ENCODE measurements at places on chromosomes 2 and 18.

DNA sequence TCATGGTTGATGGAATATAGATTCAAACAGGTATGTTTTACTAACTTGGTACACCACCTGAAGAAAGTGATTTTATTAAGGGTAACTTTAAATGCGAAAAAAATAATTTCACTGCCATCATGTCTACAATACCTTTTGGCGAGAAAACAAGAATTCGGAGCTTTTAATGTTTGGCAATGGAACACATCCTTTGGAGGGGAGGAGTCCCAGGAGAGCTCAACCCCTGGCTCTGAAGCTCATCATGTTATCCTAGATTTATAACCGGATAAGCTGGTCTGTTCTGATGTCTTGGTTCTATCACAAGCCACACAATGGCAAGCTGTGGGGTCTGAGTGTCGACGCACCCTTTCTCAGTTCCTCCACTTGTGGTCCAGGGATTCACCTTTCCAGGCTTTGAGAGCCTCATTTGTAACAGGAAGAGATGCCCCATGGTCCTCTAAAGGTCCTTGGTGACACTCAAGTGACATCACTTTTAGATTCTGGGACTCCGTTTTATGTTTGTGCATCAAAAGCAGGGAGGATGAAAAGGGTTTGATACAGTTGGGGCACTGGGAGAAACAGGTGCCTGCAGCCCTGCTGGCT, 172.7 kb downstream of the BCL2 start:
- no peak for DNase-seq

GRCh38 chr18:3529077-3529476, 79.1 kb downstream of the TGIF1 start:
- DNase-seq: no peak

DNA sequence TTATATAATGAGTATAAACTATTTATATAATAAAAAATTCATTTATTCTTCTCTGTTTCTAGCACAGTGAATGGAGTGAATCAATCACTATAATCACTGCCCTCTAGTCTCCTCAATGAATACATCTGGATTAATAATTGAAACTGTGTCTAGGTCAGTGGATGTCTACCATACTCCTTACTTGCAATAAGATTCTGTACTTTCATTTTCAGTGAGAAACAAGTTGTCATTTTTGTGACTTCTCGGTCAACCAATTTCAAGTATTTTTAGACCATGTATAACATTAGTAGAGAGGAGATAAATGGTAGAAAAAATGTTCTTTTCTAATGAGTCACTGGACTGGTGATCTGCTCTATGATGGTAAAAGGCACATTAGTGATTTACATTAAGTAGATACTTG, 799.6 kb upstream of the CHAC2 start:
- no peak for DNase-seq

GRCh38 chr2:96906729-96907114, 36.8 kb upstream of the SEMA4C start:
- no peak for DNase-seq

DNA sequence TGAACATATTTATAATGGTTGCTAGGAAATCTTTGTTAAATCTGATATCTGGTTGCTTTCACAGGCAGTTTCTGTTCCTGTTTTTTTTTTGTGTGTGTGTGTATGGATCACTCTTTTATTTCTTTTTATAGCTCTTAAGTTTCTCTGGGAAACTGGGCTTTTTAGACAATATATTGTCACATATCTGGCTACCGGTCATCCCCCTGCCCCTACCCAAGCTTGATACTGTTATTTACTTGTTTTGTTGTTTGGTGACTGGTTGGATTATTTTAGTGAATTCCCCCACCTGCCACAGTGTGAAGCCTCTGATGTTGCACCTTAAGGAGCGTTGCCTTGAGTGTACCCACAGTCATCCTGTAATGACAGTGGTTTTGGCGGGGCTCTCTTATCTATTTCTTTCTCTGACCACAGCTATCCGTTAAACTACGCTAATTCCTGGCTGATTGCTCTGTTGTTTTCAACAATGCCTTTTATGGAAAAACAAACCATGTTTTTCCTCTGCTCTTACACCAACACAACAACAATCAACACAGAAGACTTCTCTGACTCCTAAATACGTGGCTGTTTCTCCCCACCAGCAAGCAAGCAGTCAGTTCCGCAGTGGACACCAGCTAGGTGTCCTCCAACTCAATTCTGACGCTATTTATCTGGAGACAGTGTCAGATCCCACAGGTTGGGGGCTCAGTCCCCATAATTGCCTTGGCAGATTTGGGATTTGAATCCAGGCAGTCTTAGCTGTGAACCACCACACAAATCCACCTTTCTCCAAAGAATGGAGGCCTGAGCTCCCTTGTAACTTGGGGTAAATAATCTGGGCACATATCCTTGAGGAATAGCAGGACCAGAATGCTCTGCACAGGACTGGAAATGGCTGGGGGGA, 10.9 kb downstream of the GNLY start:
- DNase-seq: no peak

- no peak for DNase-seq
These were observed 282.9 kb upstream of the TNP1 start for GRCh38 chr2:217142649-217143266.

Measured in activated CD8-positive, alpha-beta memory T cell treated with anti-CD3 and anti-CD28 coated beads, Interleukin-2, amount 50 U/mL, for 4 hours (primary cell).